ENCODE measurements at places on chromosomes 4 and X.

DNA sequence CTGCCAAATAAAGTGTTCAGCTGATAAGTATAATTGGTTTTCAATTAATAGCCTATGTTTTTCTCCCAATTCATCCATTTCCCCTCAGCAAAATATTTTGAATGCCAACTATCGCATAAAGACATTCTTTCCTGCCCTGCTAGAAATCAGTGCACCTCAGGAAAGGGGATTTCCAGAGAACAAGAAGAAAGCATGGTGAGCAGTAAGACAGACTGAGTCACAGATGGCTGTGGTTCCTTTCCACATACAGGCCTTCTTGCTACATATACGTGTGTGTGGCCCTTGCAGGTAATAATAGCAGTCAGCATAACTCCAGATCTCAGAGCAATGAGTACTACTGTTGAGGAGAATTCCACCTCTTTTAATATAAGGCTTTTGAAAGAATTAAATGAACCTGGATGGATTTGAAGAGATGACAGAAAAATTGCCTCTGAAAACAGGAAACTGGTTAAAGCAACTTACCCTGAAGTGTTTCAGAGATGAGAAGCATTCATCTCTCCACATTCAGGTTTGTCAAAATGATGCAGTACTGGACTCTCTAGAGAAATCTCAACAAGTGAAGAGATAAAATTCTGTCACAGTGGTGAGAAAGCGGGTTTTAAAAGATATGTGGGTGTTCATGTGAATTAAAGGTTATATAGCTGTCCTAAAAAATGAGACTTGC lies 13.6 kb downstream of the GASK1B start:
- DNase-seq = no peak

- DNase-seq = no peak
These were observed 1543.1 kb upstream of the IGFBP7 start for GRCh38 chr4:58653251-58653650.

GRCh38 chr4:109041463-109042360 lies 260.7 kb downstream of the COL25A1 start:
- DNase-seq = no peak

- DNase-seq = no peak
These were observed 2.8 kb downstream of the PNMA5 start for GRCh38 chrX:152991123-152991522.

GRCh38 chr4:168636506-168637196 lies 139.8 kb downstream of the PALLD start:
- no peak for DNase-seq

DNA sequence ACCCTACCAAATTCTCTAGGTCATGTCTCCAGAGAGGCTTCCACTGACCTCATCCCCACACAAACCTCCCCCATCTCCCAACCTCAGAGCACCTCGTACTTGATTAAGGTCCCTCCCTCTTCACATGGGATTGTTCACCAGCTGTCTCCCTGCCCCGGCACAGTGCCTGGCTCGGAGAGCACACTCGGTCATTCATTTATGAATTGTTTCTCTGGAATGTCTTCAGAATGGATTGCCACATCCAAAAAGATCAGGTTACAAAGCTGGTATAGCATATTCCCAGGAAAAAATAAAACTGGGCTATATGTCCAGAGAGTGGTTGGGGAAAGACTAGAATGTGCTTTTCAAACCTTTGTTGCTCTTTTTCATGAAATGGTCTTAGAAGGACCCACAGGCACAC lies 21.6 kb downstream of the JAKMIP1 start:
- no peak for DNase-seq

- no peak for DNase-seq
These were observed 5.6 kb downstream of the PDE5A start for GRCh38 chr4:119623025-119623424.

DNA sequence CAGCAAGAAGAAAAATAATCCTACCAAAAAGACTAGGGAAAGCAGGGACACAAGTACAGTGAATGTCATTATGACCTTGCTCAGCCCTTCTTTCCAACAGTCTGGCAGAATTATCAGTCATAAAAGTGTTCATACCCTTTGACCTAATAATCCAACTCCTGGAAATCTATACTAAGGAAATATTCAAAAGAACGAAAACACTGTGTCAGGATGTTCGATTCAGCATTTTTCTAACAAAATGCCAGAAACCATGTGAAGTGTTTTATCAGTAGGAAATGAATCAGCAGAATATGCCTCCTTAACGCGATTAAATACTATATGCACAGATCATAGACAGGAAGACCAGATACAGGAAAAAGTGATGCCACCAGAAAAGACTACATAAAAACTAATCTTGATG lies 16.2 kb upstream of the S100G start:
- DNase-seq = no peak

GRCh38 chr4:123555807-123556273 lies 159.2 kb downstream of the SPRY1 start:
- DNase-seq = no peak

DNA sequence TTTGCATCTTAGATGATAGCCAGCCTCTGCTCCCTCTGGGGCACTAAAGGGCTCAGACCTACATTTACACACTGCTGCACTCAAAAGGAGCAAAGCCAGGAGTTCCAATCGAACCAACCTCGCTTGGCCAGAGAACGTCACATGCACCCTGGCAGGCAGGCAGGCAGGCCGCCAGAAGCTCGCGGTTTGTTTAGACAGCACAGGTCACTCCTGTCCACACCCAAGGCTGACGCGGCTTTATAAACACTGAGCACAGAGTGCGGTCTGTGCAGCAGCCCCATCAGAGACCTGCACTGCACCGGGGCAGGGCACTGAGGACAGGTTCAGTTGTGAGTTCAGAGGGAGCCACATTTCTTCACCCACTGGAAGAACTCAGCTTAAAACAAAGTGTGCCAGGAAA lies 143.9 kb downstream of the BCOR start:
- peak; percentile 78 for DNase-seq

GRCh38 chr4:6277935-6278800 lies 8.5 kb downstream of the WFS1 start:
- no peak for DNase-seq

DNA sequence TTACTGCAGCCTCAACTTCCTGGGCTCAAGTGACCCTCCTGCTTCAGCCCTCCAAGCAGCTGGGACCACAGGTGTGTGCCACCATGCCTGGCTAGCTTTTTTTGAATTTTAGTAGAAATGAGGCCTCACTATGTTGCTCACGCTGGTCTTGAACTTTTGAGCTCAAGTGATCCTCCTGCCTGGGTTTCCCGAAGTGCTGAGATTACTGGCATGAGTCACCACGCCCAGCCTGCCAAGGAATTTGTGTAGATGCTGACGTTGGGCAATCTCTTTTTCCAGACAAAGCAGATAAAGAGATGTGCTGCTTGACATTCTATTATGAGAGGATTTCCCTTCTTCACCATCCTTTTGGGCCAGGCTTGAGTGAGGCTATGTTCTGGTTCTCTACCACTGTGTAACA lies 254.5 kb upstream of the RPS6KA3 start:
- DNase-seq = no peak

- DNase-seq = no peak
These were observed 41.1 kb downstream of the LUZP4 start for GRCh38 chrX:115330498-115331168.

DNA sequence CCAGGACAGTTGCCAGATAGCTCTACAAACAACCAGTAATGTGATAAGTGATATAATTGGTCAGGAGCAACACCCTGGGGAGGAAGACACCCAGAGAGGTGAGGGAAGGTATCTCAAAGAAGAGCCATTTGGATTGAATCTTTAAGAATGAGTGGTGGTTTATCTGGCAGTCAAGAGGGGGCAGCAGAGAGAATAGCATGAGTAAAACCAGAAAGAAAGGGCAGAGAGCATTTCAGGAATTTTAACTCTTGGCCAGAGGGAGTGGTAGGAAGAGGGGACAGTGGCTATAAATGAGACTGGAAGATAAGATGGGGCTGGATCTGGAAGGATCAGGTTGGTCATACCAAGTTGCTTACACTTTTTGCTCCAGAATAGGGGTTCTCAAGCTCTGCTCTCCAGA lies 5.9 kb upstream of the SEPTIN6 start:
- no peak for DNase-seq

GRCh38 chrX:107577933-107578332 lies 50.4 kb upstream of the PRPS1 start:
- DNase-seq = no peak

- no peak for DNase-seq
These were observed 28.1 kb downstream of the STARD8 start for GRCh38 chrX:68675571-68675970.

DNA sequence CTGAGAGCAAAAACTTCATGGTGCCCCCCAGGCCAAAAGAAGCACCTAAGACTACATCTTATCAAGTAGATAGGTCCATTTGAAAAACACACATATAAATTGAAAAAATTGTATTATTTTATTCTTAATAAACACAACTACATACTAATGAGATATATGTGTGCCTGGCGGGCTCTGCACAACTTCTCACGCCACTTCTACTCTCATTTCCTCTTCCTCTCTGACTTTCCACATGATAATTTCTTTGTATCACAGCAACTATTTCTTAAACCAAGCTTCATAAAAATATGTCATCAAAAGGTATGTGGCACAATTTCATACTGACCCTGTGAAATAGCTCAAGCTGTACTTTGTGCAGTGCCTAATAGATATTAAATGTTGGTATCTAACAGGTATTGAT lies 10.7 kb upstream of the NPY2R start:
- no peak for DNase-seq

DNA sequence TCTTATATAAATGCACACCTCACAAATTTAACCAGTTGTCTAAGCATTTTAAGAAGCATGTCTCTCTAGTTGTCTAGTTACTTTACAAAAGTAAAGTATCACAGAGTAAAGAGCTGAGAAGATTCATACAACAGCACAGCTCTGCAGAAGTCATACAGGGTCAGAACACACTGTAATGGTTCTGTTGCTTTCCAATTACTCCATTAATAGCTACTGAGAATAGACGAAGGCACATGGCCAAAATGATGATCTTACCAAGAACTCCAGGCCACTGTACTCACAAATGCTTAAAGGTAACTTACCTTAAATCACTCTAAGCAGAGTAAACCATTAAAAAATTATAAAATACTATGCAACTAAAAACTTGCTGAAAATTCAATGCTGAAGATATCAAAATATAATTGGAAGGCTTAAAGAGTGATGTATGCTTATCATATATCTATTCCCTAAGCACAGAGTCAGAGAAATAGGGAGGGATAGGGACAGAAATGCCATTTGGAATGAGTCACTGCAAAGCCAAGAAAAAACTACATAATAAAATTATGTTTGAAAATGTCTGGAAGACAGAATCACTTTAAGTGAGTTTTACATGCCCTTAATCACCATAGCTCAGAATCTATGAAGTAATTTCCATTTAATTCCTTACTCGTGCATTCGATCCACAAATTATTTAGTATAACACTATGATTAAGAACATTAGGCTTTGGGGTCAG lies 71.0 kb downstream of the DDX60L start:
- no peak for DNase-seq

DNA sequence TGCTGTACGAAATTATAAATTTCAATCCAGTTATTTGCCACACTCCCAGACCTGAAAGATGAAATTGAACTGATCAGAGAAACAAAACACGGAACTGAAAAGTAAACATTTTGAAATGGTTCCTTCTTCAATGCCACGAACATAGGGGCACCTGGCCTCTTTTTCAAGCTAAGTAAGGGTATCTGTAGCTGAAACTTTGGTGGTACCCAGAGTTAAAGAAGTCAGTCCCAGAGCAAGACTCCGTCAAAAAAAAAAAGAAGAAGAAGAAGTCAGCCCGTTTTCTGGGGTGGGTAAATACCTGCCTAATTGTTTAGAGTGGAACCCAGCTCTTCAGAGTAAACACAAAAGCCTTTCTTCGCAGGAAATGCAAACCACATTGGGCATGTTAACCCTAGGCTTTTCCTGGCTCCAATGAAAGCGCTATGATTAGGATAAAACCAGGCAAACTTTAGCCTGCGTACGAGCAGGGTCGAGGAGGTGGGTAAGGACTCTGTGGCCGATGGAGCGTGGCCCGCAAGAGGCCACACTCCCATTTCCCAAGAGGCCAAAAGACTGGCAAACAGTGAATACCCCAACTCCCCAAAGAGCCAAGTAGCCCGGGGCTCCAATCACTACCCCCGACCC lies 1.3 kb downstream of the ANTXR2 start:
- DNase-seq = no peak
